NCI-H2227 treated with DMSO at 0.1 percent for 48 hours (cell line): ENCODE measurements at places on chromosomes 7 and 10.
A peak's percentile ranks its signal among the peaks of the same experiment; 100 is the strongest.

- no peak for DNase-seq
These were observed 1163.2 kb upstream of the SORCS1 start for GRCh38 chr10:108327706-108328105.

GRCh38 chr10:12353399-12354242 is 4.3 kb downstream of the CAMK1D start:
- no peak for DNase-seq

DNA sequence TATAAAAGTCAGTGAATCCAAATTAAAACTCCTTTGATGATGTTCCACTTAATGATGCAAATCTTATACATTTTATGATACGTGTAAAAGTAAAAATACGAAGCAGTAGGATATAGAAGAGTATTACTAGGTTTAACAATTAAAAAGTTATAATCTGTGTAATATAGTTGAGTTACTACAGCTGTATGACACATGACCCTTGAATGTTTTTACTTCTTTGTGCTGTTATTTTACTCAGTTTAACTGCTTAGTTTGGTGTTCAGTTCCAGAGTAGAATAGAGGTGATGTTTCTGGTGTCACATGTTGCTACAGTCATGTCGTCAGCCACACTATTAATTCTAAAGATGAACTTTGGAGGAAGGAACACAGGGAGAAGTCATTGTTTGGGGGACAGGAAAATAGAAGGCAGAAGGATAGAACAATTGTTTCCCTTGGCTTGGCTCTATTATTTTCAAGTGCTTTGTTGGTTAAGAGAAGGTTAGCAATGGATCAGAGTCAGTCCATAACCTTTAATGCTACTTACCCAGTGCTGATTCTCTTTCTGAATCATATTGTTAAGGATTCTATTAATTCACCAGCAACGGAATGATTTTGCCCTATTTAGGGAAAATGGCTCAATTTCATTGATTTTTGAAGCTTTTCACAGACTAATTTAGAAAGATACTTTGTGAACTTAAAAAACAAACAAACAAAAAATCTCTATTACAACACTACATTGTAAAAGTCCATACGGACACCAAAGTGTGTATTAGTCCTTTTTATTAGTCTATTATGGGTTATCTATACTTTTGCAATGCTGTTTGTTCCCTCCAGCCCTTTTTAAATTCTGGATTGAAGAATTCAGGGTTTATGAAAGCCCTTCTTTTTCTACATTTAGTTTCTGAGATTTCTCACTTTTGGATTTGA is 73.4 kb downstream of the CPED1 start:
- no peak for DNase-seq

DNA sequence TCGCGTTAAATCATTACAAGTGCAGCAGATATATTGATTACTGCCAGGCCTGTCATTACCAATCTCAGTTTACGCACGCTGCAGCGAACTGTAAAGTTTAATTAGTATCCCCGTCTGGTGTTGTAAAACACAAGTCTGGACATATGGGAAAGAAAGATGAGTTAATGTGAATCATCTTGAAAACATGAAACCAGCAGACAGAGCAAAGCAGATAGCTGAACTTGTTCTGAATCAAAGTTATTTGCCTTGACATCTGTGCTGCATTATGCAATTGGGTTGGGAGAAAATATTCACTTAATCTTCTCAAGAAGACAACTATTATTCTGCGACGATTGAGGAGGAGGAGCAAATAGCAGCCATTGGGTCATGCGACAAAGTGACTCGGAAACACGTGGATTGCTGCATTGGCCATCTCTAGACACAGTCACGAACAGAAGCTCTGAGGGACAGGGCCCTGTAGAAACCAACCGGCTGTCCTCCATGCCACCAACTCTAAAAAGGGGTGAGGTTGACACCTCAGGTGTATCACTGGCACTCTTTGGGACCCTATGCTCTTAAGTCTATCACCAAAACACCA is 156.3 kb upstream of the C7orf33 start:
- DNase-seq: no peak

DNA sequence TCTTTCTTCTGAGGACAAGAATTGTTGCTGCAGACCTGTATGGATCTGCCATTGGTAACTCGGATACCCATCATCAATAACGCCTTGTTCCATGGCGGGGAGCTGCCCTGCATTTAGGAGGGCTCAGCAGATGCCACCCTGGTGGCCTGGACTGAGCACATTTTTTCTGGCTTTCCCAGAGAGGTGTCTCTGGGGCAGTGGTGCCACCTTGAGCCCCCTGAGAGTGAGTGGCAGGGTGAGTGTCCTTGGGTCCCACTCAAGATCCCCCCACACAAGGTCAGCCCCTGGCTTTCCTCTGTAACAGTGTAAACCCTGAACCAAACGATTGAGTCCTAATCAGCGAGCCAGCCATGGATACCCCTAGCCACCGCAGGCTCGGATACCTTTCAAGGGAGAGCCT is 258.6 kb downstream of the GLRX3 start:
- DNase-seq: no peak

- no peak for DNase-seq
These were observed 163.8 kb upstream of the NPVF start for GRCh38 chr7:25391961-25392587.

DNA sequence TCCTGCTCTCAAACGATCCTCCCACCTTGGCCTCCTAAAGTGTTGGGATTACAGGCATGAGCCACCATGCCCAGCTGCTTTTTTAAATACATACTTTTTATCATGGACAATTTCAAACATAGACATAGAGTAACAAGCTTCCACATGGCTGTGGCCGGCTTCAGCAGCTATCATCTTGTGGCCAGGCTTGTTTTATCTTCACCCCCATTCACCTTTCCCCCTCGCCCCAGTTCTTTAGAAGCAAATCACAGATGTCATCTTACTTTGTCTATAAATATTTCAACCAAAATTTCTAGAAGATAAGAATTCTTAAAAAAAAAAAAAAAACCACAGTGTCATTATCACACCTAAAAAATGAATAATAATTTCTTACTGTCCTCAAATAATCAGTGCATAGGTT is 5.9 kb downstream of the FOXK1 start:
- no peak for DNase-seq

- no peak for DNase-seq
These were observed 191.4 kb downstream of the FAM107B start for GRCh38 chr10:14583252-14583651.

GRCh38 chr10:3292636-3293035 is 120.1 kb upstream of the PITRM1 start:
- peak; percentile 33 for DNase-seq

DNA sequence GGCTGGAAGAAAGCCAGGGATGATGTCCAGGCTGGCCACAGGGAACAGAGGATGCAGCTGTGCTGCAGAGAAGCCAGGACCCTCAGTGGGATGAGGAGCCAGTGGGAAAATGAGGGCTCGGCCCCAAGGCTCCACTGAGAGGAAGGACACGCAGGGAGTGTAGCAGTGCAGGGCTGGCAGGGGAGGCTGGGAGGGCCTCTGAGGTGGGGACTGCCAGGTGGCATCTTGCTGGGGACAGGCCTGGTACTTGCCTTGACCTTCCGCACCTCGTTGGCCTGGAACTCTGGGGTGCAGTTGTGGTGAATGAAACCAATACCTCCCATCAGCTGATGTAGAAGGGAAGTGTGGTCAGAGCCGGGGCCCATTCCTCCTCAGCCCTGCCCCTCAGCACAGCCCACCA is 9.2 kb downstream of the IMPDH1 start:
- no peak for DNase-seq

DNA sequence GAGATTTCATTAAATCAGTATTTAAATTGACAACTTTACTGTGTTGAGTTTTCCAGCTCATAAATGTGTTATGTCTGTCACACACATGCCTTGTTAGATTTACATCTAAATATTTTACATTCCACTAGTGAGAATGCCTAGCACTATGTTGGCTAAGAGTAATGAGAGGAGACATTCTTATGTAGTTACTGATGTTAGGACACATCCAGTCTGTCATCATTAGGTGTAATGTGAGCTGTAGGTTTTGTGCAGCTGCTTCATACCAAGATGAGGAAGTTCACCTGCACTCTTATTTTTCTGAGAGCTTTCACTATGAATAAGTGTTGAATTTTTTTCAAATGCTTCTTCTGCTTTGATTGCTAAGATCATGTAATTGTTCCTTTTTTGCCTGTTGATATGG is 218.0 kb upstream of the IGFBP3 start:
- DNase-seq: no peak

- no peak for DNase-seq
These were observed 497.3 kb downstream of the INHBA start for GRCh38 chr7:41205600-41205999.

DNA sequence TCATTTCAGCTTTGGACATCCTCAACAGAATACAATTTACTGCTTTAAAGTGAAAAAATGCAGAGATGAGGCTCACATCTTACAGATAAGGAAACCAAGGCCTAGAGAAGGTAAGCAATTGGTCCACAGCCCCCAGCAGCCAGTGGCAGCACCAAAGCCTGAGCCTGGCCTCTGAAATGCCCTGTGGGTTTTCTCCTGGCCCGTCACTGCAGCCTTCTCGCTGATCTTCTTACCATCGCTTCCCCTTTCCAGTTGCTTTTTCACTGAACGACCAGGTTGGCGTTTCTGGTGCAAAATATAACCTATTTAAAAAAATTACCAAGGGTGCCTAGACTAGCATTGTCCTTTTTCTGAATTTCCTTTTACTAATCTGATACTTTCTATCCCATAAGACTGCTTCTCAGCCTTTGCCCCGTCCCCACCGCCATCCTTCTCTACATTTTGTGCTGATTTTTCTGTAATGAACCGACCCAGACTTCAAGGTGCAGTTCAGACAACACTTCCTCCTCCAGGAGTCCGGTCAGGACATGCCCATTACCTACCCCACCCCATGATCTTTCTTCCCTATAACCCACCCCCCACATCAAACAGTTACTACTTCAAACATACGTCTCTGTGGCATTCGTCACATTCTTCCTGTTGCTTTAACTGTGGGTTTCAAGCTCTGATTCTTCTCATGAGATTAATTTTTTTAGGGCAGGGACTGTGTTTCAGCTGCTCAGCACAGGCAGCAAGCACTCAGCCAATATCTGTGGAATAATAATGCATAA is 289.4 kb downstream of the DNAJB6 start:
- DNase-seq: no peak

DNA sequence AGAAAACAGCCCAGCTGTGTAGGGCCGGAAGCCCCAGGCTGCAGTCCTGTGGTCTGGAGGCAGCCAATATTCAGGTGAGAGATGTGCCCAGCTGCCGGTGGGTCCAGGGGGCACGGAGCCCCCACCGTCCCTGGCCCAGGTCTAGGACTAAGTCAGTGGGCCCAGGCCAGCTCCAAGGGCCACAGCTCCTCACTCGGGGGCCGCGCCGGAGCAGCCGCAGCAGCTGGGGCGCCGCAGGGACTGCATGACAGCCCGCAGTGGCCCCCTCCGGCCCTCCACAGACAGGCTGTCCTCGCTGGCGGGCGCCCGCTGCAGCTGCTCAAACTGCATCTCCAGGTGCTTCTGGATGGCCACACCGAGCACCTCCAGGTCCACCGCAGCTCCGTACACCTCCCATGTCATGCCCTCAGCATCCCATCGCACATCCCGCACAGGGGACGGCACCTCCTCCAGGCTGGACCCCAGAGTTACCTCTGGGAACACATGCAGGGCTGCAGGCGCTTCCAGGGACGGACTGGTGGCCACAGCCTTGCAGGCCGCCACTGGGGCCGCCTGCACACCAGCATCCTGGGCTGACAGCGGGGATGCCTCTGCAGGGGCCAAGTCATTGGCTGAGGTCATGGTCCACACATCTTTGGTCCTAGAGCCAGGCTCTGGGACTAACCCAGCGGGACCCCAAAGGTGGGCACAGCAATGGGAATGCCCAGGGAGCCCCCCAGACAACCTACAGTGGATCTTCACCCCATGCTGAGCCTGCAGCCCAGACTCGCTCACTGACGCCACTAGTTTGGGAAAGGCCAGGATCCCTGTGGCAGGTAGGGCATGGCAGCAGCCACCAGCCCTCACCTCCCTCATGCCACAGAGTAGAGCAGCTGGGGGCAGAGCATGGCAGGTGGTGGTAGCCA is 7.0 kb downstream of the GPRIN2 start:
- DNase-seq: no peak

DNA sequence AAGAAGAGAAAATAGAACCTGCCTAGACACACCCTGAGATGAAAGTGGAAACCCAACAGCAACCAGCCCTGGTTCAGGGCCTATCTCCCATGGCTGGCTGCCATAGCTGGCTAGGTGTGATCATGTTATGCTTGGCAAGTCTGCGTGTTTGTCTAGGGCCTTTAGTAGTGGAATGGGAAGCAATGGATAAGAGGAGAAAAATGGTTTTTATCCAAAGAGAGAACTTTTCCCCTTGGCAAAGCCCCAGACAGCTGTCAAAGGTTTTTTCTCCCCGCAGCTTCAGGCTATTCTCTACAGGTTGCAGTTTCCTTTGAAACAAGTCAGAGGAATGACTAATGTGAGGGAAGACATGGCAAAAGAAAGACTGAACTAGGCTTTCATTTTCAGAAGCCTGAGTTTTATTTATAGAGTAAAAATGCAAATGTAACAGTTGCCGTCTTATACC is 161.5 kb downstream of the SEMA3D start:
- DNase-seq: no peak

DNA sequence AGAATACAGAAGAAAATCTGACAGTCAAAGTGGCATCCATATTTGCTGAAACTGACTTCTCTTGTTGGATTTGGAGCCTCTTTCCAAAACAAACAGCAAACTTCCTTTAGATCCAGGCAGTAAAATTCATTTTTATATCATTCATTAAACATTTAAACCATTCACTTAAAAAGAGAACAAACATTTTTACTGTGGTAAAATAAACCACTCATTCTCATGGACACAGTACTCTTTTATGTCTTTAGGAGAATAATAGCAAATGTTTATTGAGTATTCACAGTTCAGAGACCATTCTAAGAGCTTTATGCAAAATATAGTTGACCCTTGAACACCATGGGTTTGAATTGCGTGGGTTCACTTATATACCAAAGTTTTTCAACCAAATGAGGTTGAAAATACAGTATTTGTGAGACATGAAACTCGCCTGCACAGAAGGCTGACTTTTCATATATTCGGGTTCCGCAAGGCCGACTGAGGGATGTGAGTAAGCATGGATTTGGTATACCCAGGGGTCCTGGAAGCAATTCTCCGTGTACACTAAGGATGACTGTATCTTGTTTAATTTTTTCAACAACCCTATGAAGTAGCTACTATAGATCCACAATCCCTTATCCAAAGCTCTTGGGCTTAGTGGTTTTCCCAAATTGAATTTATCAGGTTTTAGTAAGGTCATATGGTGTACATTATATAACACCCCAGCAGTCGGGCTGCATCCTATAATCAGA is 49.1 kb downstream of the ATXN7L1 start:
- no peak for DNase-seq

DNA sequence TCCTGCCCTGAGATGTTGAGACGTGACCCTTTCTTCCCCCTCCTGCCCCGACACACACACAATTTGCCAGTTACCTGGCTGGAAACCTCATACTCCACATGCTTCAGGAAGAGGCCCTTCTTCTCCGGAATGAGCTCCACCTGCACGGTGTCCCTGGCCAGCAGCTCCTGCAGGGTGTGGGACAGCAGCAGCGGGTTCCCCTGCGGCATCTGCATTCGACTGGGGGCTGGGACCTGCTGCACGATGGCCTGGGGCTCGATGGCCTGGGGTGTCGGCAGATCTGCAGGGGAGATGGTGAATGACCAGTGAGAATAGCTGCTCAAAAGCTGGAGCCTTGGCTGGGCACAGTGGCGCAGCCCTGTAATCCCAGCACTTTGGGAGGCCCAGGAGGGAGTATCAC is 36.0 kb downstream of the NUDT1 start:
- no peak for DNase-seq

GRCh38 chr7:155880721-155881120 is 68.5 kb upstream of the SHH start:
- DNase-seq: no peak

- DNase-seq: no peak
These were observed 628 bp downstream of the HPSE2 start for GRCh38 chr10:99234791-99235657.

GRCh38 chr10:107442035-107442505 is 277.6 kb upstream of the SORCS1 start:
- no peak for DNase-seq
